ENCODE measurements at places on chromosomes 13 and 19.

DNA sequence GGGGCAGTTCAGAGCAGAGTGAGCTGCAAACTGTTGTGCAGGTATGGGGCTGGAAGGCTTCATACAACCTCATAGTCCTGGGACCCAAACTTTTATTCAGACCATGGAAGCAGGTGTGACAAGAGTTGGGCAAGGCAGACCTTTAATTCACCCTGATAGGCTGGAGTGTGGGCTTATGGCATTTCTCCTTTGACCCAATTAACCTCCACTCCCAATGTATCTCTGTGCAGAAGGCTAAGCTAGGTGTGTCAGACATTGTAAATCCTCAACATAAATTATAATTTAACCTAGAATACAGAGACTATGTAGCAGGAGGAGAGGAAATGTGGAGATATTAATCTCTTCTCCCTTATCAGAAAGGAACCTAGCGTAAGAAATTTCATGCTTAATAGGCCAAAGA is 12.2 kb upstream of the OR10H2 start:
- no peak for DNase-seq

GRCh38 chr19:49165865-49166301 is 8.3 kb downstream of the TRPM4 start:
- DNase-seq, result no peak

DNA sequence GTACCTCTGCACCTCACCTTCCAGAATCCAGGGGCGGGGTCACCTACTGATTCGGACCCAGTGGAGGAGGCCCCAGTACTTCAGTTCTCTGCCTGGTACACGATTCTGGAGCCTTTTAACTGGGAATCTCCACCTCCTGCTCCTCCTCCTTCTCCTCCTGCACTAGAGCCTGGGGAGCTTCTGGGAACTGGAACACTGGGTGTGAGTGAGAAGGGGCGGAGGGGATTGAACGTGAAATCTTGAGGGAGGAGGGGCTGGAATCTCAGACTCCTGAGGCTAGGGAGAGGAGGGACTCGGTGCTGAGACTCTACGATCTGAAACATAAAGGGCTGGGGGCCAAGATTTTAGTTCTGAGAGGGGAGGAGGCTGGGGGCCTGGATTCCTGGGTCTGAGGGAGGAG is at the start of gene KLK8:
TSS of gene KLK8 (minus strand) at position 90 of the 400 bp plus-strand sequence. CDS start 437 bp downstream, outside the sequence.
- DNase-seq, result no peak

DNA sequence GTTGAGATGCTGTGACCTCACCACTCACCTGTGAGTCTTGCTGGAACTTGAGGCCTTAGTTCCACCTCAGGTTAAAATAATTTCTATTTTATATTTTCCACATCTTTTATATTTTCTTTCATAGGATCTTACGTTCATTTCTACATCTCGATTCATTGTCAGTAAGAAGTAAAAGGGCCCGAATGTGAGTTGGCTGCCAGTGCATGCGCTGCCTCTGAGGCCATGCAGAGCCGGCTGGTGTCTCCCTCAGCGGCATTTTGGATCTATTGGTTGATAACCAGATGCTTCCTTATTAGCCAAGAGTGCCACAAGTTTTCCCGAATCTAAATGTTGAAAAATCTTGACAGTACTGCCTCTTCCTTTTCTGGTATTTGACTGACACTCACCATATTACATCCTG is 347.3 kb downstream of the TEX29 start:
- no peak for DNase-seq

GRCh38 chr13:48437371-48437770 is 24.5 kb upstream of the LPAR6 start:
- DNase-seq, result peak; percentile 42

DNA sequence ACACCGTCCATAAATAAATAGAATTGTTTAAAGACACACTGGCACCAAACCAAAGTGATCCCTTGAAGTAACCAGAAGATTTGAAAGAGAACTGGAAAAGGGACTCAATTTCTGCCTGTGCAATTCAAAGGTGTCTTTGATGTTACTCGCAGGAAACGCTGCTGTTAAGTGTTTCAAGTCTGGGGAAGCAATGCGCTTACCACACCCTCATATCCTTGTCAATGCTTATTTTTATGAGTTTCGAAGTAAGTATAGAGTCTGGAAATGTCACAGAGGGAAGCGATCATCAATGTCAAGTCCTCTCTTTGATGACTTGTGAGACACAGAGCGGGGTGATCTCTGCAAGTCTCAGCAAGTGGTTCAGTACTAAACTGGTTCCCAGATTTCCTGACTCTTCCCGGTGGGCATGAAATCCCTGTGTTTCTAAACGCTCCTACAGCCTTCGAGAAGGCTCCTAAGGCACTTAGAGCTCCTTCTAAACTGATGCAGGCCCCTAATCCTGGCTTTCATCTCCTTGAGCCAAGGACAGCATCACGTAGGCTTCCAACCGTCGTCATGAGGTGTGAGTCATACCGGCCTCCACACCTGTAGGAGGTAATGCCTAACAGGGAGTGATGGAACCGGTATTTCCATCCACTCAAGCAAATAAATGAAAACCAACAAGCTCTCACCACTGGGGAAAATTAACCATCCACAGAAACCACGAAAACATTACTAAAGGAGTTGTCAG is 22.8 kb downstream of the SYDE1 start:
- DNase-seq, result no peak

GRCh38 chr13:71979616-71980015 is 112.6 kb upstream of the DACH1 start:
- no peak for DNase-seq

DNA sequence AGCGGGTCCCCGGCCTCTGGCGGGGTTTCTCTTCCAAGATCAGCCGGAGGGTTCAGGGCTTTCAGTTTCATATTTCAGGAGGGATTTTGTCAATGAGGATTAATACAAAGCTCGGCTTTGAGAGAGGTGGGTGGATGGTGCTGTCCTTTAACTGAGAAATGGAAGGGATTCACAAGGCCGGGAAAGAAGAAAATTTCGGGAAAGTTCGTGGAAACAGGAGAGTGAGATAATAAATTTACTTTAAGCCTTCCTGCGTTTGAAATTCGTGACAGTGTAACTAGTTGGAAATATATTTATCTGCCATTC is 283 bp upstream of the PARP4 start:
- no peak for DNase-seq

- DNase-seq, result peak; percentile 90
These were observed 2.3 kb upstream of the HAS1 start for GRCh38 chr19:51726049-51726448.

GRCh38 chr19:2270157-2270422 is 11.9 kb downstream of the PEAK3 start:
- DNase-seq, result no peak

DNA sequence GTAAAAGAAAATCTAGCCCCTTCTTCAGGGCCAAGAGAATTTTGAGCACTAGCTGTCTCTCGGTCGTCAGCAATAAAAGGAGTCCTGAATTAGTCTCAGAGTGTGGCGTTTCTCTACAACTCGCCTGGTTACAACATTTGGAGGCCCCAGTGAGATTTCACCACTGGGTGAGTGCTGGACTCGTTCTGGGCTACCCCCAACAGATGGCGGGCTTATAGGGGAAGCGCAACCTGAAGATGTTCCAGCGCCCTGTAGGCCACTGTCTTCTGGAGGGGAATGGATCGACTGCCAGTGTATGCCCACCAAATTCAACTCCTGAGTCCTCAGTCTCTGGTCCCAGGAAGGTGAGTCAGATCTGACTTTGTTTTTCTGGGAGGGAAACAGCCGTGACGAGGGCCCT is 11.7 kb upstream of the ZNF181 start:
- no peak for DNase-seq

DNA sequence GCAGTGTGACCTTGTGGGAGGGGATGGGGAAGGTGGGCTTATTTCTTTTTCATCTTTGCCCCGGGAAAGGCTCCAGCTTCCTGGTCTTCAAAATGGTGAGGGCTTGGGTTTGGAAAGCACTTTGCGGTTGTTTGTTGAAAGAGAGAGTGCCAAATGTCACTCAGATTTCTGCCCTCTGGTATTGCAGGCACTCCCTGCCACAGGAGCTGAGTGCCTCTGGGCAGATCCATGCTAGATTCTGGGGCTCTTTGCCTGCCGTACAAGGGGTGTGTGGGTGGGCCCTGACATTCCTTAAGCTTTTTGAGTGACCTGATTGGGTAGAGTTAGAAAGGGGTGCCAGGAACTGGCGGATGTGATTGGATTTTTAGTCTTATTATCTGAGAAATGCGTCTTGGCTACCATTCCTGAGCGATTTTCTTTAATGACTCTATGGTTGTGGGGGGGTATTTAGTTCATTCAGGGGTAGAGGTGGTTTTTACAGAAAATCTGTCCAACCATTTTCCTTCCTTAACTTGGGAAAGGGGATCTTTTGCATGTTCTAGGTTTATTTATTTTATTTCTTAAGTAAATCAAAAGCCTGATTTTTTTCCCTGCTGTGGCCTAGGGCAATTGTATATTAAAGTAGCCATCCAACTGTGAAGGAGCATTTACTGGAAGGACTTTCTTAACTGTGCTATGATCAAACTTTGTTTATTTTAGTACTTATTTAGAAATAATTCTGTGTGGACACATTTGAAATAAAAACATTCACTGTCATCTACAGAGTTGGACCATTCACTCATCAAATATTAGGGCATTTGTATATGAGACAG is 3.2 kb downstream of the ARHGAP35 start:
- DNase-seq, result peak; percentile 74
